ENCODE measurements at places on chromosomes 7 and 10.

GRCh38 chr7:11923376-11923930 is 91.5 kb upstream of the THSD7A start:
- no peak for DNase-seq

DNA sequence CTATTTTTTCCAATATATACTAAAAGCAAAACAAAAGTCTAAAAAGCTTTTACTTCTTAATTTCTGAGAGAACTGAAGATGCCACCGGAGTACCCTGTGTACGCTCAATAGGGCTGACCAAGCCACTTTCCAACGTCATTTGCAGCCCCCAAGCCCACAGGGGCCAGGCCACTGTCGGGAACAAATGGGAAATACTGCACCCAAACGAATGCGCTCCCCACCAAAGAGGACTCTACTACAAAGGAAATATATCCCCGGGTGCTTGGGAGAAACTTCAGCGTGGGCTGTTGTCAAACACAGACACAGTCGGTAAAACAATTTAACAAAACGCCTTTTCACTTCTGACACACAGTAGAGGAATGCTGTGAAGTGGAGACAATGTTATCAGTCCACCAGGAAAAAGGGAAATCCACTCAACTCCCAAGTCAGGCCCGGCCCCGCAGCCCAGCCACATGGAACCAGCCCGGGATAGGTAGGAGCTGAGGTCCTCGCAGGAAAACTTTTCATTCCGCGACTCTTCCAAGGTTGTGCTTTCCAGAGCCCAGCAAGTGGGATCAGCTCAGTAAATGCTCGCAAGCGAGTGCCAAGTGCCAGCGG is 1.4 kb downstream of the PARD3 start:
- no peak for DNase-seq

- DNase-seq = no peak
These were observed 16.1 kb downstream of the GPR146 start for GRCh38 chr7:1060315-1061072.

DNA sequence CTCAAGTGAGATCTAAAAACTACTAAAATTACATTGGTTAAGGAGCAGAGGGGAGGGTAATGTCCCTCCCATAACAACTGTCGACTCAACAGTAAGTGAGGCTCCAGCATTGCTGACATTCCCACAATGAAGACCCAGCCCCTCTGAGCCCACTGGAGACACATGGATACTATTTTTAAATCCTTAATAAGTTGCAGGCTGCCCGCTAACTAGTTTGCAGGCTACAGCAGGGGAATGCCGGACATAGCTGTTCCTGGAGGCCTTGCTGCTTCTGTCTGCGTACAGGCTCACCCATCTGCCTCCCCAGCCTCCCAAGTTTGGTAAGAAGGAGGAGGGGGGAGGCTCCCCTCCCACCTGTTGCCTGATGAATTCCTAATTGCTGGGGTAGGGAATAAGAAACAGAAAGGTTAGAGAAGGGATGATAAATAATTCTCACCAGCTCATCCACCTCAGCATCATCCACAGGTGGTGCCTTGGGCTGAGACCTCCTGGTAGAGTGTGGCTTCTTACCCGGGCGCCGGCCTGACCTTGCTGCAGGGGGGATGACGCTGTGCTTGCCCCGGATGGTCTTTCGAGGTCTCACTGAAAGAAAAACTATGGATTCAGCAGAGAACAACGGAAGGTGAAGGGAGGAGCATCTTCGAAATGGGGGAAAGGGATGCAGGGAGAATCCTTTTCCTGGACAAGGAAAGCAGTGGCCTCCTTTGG is 10.1 kb downstream of the FZD9 start:
- no peak for DNase-seq

DNA sequence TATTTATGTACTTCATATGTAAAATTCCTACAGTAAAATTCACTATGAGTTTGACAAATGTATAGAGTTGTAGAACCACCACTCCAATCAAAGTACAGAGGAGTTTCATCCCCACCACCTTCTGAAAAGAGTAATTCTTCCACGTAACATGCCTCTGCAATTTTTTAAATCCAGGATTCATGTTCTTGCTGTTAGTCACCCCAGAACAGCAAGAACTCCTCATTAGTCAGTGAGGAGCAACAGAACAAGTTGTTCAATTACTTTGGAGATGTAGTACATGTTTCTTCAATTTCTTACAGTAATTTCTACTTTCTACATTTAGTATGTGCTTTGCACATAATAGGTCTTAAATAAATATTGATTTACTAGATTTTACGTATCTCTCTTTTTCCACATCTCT is 248.1 kb downstream of the ABCA13 start:
- no peak for DNase-seq

- no peak for DNase-seq
These were observed 290.2 kb downstream of the DNAJB6 start for GRCh38 chr7:157627033-157627432.

GRCh38 chr10:44926751-44927351 is 15.7 kb downstream of the TMEM72 start:
- no peak for DNase-seq

- DNase-seq = no peak
These were observed 88.5 kb downstream of the DLG5 start for GRCh38 chr10:77837925-77838595.

DNA sequence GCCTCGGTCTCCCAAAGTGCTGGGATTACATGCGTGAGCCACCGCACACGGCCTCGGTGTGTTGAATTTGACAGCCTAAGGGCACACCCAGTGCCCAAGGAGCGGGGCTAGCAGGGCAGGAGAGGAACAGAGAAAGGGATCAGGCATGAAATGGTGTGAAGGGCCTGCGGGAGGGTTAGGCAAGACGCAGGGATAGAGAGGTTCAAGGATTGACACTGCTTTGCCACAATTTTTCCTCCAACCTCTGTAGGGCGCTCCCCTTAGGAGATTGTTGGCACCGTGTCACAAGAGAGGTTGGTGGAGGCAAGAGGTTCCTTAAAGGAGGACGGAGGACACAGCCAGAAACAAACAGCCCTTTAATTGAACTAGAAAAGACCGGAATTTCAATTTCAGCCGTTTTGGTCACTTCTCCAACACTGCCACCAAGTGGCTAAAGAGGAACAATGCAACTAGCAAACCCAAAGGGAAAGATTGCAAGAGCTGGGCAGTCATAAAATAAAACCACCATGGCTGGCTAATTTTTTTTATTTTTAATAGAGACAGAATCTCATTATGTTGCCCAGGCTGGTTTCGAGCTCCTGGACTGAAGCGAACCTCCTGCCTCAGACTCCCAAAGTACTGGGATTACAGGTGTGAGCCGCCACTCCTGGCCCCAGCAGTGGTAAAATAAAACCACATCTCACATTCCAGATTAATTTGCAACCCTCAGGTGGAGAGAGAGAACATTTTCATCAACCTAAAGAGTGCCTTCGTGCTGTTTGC is 6.9 kb upstream of the CREB3L2 start:
- no peak for DNase-seq

- no peak for DNase-seq
These were observed 1.6 kb downstream of the GPR22 start for GRCh38 chr7:107471292-107472070.

DNA sequence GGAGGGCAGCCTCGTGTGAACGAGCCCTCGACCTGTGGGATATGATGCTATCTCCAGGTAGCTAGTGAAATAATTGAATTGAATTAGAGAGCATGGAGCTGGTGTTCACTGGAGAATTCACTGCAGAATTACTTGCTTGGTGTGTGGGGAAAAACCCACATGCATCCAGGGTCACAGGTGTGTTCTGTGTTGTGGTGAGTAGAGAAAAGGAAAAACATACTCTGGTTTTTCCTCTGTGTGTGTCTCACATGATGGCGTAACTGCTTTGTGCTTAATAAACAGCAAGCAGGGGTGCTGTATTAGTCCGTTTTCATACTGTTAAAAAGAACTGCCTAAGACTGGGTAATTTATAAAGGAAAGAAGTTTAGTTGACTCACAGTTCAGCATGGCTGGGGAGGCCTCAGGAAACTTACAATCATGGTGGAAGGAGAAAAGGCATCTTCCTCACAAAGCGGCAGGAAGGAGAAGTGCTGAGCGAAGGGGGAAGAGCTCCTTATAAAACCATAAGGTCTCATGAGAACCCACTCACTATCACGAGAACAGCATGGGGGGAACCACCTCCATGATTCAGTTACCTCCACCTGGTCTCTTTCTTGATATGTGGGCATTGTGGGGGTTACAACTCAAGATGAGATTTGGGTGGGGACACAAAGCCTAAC is 62.6 kb downstream of the TACR2 start:
- no peak for DNase-seq

DNA sequence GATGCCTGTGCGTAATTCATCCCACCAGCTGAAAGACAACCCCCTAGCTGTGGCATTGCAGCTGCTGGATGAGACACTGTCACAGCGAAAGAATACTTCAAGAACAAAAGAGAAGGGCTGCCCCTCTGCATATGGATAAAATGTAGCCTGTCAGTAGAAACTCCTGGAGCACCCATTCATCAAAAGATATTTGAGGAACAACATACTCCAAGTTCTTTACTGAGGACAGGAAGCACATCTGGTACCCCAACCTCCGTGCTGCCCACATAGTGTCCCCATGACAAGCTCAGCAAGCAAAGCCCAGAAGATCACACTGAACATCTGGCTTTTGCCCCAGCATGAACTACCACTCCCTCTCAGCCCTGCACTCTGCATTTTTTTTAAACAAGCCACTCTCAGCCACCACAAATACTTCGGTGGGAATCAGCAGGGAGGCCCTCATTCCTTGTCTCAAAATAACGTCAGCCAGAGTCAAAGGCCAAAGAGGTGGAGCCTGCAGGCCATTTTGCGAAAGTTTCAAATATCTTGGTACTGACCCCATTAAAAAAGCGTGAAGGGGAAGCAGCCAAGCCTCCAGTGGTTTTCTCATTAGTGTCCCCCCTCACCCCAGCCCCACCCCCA is 1.7 kb downstream of the CREB3L2 start:
- DNase-seq = no peak

- DNase-seq = no peak
These were observed 19.5 kb downstream of the TRIM56 start for GRCh38 chr7:101104799-101105198.

DNA sequence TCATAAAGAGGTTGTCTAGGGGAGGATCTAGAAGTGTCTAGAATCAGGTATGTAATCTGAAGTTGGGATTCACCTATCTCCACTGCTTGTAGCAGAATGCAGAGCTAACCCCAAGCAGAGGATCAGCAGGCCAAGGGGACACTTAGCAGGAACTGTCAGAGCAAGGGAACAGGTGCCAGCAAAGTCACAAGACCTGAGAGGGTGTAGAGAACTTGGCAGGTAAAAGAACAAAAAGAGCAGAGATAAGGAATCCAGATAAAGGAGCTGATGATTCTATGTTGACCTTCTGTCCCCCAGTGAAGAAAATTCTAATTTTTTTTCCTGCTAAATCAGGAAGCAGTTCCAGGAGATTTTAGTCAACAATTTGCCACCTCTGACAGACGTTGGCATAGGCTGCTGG is 91.4 kb upstream of the CCDC71L start:
- no peak for DNase-seq

DNA sequence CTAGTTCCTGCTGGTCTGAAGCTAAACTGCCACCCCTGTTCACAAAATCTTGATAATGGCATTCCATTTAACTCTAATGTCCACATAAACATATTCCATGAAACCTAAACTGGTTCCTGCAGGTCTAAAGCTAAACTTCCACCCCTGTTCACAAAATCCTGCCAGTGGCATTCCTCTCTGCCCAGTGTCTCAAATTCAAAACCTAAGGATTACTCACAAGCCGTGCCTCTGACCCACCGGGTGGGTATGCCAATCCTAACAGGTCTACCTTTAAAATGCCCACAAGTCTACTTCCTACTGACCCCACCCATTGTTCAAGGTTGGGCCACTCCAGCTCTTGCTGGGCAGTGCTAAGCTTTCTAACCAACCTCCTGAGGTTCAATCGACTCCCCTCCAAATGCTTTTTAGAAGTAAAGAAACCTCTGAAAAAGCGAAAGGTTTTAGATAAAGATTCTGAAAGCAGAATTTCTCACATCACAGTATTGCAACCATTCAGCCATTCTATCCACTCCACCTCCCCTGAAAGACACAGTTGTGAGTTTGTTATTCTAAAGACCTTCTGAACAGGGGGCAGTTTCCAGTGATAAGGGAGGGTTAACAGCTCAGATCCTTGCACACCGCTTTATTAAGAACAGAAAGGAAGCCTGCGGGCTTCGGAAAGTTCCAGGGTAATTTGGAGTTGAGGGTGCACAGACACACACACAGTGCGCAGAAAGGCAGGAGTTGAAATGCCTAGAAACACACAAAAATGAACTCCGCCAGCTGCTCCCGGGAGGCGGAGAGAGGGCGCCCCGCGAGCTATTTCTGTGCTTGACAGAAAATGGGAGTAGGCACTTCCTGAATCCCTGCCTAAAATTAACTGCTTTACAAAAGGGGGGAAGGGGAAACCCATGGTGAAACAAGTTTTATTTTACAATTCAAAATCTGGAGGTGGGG is 87.7 kb downstream of the TNS3 start:
- DNase-seq = no peak

- no peak for DNase-seq
These were observed 15.6 kb downstream of the FAM107B start for GRCh38 chr10:14758994-14759664.

DNA sequence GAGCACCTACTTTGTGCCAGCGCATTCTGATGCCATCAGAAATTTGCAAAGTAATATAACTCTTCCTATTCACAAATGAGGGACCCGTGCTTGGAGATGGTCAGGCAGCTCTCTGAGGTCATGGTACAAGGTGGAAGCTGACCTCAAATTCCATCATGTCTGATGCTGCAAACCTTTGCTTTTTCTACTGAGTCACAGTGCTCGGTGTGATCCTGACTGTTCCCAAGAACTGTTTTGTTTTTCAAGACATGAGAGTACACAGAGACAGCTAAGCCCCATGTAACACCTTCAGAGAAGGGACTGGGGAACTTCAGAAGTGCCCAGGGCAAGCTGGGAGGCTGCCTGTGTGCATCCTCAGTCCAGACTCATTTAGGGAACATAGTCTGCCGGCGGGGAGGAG is 111.3 kb downstream of the FRMD4A start:
- no peak for DNase-seq

- DNase-seq = no peak
These were observed 7.4 kb downstream of the GJD4 start for GRCh38 chr10:35612385-35613106.

- no peak for DNase-seq
These were observed 1.9 kb upstream of the SLC18A2 start for GRCh38 chr10:117239051-117239450.

- DNase-seq = no peak
These were observed 29.6 kb upstream of the ZNF273 start for GRCh38 chr7:64873517-64873916.

GRCh38 chr7:149864023-149864422 is 9.7 kb upstream of the ATP6V0E2 start:
- DNase-seq = no peak

- no peak for DNase-seq
These were observed 44.5 kb upstream of the CAV2 start for GRCh38 chr7:116455009-116455408.

GRCh38 chr7:12607134-12607533 is 36.6 kb downstream of the SCIN start:
- no peak for DNase-seq

GRCh38 chr7:108210796-108211195 is 80.6 kb upstream of the LAMB4 start:
- no peak for DNase-seq

- peak; percentile 44 for DNase-seq
These were observed 279.8 kb downstream of the CAMK1D start for GRCh38 chr10:12628964-12629766.
